ENCODE measurements at places on chromosomes 7 and 10. TPM values are rescaled to one million over a fixed set of nuclear protein-coding genes. Genes with fewer than 3 reads are reported as not detected.

GRCh38 chr10:15485684-15486316 lies 114.7 kb upstream of the FAM171A1 start:
- peak; percentile 4 for DNase-seq

DNA sequence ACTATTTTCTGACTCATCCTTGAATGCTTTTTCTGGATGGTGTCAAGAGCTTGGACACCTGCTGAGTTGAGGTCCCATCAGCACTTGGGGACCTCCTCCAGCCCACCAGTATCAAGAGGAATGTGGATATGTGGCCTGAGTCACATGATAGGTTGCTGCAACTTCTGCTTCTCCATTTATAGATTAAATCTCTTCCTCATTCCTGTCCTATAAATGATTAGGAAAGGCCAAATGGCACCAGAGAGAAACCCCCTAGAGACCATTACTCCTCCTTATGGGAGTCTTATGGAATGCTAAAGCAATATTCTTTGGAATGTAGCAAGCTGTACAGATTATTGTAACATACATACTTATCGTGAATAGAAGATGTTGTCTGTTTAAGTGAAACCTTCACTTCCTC lies 85.6 kb downstream of the NEUROD6 start:
- no peak for DNase-seq

DNA sequence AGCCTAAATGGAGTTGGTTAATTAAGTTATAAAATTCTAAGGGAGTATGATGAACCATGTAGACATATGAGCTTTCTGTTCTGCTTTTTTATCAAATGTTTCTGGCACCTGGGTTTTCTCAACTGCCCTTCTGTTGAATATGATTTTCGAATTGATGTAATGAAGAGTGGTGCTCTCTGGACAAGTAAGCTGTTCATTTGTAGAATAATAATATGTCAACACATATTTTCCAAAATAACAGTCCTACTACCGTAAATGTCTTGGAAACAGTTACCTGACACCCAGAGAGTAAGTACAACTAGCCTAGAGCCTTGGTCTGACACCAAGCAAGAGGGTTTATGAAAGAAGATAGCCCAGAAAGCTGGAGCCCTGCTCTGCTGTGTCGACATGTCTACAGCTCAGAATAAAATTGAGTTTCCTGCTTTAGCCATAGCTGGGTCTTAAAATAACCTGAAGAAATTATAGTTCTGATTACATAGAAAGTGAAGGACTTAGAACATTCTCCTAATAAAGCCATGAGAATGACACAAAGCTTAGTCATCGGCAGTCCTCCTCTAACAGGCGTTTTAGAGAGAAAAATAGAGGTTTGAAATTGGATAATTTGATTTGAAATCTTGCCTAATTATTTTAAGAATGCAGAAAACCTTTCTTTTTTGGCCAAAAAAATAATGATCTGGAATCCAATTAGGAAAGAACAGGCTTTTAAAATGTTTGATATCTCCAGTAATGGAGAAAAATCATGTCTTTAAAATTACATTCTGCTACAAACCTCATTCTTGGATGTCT lies 25.1 kb downstream of the HDAC9 start:
- DNase-seq, result peak; percentile 66

The KMT2C gene
- total RNA-seq, result 11.0 TPM

The BMPER gene
- total RNA-seq, result 0.08 TPM

DNA sequence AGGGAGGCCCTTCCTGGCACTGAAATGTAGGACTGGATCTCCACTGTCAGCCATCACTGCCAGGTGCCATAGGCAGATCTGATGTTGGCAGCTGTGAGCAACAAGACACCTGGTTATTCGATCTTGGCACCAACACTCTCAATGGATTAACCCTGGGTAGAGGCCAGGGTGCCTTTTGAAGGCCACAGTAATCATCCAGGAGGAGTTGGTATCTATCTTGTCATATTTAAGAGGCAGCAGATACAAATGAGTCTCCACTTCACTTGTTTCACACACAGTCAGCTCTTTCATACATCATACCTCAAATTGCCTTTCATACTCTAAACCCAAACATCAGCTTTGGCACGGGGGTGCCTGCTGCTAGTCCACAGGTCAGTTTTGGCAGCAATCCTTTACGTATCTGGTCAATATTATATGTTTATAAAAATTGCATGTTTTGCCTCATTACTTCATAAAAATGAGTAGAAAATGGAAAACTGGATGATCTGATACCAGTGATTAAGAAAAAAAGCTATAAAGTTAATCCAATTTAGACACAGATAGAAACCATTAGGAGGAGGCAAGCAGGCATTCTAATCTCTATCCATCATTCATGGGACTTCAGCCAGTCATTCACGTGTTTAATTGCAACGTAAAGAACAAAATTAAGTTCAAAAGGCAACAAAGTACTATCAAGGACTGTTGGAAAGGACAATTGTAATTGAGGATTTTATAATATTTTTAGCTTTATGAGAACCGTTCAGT lies 12.7 kb upstream of the CACUL1 start:
- no peak for DNase-seq

The ZNF789 gene
- total RNA-seq, result 2.0 TPM

DNA sequence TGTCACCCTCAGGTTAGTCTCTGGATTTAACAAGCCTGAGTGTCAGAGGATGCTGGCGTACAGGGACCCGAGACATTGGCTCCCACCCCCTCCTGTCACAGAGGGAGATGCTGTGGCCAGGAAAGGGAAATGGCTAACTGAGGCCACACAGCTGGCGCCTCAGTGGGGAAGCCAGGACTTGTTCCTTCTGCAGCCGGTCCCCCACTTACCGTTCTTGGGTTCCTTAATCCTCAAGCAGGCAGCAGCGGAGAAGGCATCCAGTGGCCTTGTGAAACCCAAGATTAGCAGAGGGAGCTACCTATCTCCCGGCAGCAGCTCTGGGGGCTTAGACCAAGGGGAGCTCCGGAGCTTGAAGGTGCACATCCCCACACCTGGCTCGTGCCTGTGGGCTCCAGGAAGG lies 65.4 kb downstream of the NEURL1 start:
- DNase-seq, result no peak

DNA sequence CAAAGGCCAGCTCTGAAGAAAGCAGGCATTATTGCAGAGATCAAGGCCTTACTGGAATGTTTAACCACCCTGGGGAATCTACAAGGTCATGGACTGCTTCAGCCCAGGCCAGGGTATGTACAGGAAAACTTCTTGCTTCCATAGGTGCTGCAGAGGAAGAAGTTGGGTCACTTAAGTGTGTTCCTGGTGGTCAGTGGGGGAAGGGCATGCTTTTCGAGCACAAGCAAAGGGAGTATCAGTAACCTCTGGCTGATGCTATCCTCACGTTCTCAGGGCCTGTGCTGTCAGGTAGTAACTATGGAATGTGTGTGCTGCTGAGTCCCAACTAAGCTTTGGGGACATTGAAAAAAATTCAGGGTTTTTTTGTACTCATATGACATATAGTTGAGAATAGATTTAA lies 234.0 kb upstream of the SP4 start:
- no peak for DNase-seq

DNA sequence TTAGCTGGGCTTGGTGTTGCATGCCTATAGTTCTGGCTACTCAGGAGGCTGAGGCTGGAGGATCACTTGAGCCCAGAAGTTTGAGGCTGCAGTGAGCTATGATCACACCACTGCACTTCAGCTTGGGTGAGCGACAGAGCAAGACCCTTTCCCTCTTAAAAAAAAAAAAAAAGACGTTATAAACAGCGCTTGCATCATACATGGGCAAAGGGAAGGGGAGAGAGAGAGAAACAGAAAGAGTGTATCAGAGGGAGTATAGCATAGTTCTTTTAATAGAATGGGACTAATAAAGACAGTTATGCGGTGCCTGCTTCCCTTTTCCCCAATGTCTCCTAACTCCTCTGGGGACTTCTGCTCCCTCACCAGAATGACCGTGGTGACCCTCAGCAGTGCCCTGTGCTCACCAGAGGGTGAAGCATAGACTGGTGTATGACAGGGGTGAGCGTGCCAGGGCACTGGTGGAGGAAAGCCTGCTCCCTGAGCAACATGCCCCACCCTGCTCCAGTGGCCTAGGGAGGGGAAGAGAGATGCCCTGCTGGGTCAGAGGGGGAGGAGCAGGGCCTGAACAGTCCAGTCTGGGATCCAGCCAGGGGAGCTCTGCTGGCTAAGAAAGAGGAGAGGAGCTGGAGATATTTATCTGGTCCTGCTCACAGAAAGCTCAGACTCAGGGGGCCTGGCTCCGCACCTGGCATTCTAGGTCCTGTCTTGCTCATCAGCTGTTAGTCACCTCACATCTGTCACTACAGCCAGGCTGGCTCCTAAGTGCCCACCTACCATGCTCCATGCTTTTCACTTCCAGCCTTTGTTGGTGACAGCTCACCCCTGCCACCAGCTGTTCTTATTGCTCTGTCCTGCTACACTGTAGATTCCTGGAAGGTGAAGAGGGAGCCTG lies 2.2 kb downstream of the PDZD7 start:
- no peak for DNase-seq

- DNase-seq, result no peak
These were observed 93.9 kb upstream of the MINDY3 start for GRCh38 chr10:15954188-15954587.

Data from H4 (cell line).